ENCODE measurements at places on chromosomes 2 and 18.
A peak's percentile ranks its signal among the peaks of the same experiment; 100 is the strongest.

GRCh38 chr18:1425679-1426078 is 521.0 kb downstream of the ADCYAP1 start:
- no peak for DNase-seq

- DNase-seq = no peak
Observed at GRCh38 chr18:44698518-44698917, 17.8 kb downstream of the SETBP1 start.

DNA sequence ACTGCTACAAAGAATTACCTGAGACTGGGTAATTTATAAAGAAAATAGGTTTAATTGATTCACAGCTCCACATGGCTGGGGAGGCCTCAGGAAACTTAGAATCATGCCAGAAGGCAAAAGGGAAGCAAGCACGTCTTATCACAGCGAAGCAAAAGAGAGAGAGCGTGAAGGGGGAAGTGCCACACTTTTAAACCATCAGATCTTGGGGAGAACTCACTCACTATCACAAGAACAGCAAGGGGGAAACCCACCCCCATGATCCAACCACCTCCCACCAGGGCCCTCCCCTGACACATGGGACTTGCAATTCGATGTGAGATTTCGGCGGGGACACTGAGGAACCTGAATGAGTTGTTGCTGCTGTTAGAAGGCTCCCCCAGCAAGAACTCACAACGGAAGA is 220.2 kb upstream of the PIEZO2 start:
- DNase-seq = no peak

DNA sequence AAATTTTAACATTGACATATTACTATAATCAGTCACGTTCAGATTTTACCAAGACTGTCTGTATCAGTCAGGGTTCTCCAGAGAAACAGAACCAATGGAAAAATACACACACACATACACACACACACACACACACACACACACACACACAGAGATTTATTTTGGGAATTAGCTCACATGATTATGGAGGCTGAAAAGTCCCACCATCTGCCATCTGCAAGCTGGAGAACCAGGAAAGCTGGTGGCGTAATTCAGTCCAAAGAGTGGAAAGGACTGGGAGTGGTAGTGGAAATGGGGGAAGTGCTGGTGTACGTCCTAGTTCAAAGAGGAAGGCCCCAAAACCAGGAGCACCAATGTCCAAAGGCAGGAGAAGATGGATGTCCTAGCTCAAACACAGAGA is 166.4 kb downstream of the AKAIN1 start:
- DNase-seq = no peak

DNA sequence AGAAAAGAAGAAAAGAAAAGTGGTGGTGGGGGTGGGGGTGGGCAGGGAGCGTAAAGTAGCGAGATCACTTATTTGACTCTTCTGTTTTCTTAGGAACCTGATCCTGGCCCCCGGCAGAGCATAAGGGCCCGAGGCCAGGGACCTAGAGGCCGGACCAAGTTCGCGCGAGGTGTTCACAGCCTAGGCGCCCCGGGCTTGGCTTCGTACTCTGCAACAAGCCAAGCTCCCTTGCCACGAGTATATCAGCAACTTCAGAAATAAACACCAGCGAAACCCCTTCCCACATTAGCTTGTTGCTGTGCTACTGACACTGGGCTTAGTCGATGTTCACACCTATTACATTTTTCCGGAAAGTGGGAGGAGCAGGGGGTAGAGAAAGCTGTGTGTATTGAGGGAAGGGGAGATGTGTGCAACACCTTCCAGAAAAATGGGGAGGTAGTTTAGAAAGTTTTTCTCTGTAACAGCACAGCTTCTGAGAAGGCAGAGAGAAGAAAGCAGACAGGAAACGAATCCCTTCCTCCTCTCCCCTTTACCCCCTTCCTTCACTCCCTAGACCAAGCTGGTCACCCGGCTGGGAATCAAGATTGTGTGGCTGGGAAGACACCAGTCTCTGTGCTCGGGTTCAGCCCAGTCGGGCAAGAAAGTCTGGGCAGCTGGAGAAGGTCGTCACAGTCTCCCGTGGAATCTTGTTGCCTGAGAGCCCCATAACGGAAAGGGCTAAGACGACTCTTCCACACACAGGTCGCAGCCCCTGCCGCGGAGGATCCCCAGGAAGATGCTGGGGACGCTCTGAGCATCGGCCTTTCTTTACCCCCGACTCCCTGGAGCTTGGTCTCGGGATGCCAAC is 12.0 kb upstream of the SATB2 start:
- no peak for DNase-seq

DNA sequence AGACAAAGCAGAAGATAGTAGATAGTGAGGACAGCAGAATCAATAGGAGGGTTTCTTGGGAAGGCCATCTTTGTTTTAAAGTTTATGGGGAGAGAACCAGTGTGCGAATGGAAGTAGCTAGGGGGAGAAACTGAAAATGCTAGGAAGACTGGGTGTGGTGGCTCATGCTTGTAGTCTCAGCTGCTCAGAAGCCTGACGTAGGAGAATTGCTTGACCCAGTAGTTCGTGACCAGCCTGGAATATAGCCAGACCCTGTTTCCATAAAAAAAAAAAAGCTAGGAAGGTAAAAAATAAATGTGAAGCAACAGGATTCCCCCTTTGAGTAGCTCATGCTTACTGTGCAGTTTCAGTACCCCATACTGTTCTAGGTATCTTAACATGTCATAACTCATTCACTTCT is 19.2 kb upstream of the DRC1 start:
- no peak for DNase-seq

GRCh38 chr2:215019521-215020145 is 118.8 kb downstream of the ABCA12 start:
- no peak for DNase-seq

DNA sequence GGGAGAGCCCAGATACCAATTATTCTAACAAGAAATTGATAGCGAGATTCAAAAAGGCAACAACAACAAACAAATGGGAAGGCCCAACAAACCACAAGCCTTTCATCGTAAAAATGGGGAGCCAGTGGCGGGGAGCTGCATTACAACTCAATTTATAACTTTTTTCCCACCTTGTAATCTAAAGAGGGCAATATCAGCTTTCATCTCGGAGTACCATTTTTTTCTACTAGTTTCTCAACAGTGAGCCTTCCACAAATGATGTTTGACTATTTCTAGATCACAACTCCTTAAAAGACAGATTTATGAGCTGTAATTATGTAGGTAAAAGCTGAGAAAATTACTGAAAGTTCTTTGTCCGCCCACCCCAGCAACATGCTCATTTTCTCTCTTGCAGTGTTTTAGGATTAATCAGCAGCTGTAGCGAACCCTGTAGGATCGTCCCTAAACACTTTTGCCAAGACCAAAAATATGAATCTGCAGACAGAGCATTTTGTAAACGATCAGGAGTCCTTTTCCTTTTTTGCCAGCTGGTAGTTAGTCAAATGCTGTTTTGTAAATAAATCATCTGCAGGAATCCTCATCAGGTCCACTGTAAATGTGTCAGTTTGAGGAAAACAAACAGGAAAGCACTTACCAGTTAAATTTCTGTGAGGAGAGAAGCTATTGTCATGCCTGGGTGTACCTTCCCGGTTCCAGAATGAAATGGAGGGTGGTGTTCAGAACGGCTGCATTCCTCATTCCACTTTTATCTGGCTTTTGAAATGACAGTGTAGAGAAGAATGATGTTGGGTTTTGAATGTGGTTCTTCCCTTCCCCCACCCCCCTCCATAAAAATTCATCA is 53.2 kb downstream of the EEF1B2 start:
- DNase-seq = peak; percentile 35

- no peak for DNase-seq
Observed at GRCh38 chr2:26993768-26994167, 23.3 kb downstream of the MAPRE3 start.

DNA sequence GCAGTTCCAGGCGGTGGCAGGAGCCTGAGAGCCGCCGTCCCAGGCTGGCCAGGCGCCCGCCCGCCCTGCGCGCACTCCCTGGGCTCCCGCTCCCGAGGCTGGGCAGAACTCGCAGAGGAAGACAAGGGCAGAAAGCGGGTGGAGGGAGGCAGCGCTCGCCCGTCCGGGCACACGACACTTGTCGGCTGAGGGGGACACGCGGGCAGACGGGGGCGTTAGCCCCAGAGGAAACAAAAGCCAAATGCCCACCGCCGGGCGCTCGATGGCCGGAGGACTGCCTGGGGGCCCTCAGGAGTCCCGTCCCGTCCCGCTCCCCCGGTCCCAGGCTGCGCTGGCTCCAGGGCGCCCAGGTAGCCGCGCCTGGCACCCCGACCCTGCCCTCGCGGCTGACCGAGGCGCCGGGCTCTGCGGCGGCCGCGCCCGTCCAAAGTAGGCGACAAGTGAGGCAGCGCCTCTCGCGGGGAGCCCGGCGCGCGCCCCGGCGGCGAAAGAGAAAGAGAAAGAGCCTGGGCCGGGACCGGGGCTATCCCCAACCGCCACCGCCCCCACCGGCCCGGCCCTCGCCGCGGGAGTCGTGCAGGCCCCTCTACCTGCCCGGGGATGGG is 491 bp downstream of the L3MBTL4 start:
- DNase-seq = peak; percentile 73

- DNase-seq = no peak
Observed at GRCh38 chr2:106130251-106130998, 63.7 kb downstream of the UXS1 start.

DNA sequence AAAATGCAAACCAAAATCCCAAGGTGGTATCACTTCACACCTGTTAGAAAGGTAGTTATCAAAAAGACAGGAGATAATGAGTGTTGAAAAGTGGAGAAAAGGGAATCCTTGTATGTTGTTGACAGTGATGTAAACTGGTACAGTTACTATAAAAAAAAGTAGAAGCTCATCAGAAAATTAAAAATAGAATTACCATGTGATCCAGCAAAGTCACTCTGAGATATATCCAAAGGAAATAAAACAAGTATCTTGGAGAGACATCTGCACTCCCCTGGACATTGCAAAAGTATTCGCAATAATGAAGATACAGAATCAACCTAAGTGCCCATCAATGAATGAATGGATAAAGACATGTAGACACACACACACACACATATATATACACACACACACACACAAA is 208.3 kb upstream of the PIEZO2 start:
- DNase-seq = no peak

DNA sequence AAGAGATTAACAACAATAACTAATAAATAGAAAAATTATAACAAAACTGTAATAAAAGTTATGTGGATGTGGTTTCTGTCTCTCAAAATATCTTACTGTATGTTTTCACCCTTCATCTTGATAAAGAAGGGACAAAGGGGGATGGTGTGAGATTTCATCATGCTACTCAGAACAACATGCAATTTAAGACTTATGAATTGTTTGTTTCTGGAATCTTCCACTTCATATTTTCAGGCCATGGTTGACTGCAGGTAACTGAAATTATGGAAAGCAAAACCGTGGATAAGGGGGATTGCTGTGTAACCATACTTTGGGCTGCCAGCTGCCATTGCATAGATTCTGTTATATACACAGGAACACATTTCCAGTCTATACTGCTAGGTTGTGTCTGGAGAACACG is 45.6 kb downstream of the NEB start:
- DNase-seq = no peak

DNA sequence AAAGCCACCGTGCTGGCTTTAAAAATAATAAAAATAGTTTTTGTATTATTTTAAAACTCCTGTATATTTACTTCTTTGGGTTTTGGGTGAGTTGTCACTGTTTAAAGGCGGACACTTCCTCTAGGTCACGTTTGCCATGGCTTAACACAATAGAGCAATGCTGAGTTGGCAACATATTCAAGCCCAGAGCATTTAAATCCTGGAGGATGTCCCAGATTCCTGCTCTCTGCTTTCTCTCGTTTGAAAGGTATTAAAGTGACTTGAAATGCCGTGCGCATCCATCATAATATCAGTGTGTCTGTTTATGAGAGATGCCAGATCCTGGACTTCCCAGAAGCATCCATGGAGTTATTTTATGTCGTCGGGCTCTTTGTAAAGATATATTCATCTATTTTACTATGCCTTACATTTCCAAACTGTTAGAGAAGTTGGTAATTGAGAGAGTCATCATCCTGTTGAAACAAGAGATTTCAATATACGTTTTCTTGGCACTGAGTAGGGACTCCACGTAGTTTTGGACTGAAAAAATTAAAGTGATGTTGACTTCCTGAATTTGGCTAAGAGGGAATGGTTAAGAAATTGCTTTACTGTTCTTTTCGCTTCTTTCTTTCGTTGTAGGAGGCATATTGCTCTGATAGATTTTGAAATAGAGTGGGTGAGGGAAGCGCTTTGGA is 150.6 kb downstream of the ZNF236 start:
- DNase-seq = no peak

DNA sequence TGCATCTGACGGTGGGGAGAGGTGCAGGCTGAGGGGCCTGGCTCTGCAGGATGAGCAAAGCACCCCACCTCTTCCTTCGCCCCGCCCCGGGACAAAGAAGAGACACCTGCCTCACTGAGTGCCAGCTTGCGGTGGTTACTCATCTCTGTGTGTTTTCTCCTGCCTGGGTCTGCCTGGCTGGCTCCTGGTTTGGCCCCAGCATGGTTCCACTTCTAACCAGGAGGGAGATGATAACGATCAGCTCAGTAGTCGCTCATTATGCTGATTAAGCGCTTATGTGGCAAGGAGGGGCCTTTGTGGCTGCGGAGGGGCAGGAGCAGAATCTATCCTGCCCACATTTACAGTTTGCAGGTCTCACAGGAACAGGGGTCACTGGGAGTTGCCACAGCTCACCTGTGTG is 68.7 kb upstream of the EDAR start:
- no peak for DNase-seq

GRCh38 chr18:70276416-70277191 is 12.2 kb upstream of the SOCS6 start:
- DNase-seq = no peak

DNA sequence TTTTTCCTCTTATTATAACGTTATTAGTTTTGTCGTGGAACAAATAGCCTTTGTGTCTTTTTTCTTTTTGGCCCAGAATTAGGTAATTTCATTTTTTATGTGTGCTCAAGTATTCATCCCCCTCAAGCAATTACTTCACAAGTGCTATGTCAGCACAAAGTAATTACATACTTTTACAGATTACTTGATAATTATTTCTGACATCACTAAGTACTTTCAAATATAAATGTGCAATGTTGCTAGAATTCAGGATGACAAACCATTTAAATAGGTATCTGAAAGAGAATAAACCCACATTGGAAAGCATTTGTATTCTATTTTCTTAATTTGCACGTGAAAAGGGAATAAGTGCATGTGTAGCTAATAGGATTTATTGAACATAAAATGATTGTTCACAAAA is 238.2 kb downstream of the CDH7 start:
- DNase-seq = no peak

DNA sequence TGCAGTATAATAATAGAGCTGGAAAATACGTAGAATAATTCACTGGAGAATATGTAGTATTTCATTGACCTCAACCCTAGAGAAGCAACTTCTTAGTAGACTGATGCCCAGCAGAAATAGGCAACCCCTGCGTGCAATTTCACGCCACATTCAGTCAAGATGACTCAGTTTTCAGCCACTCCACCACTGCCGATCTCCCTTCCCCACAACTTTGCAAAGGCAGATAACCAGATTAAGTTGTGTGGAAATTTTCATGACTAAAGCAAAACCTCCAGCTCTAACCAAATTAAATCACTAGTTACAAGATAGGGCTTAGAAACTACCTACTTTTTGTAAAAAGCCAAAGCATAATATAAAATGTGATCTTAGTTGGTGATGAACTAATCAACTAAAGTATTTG is 63.3 kb upstream of the STK17B start:
- DNase-seq = peak; percentile 16

GRCh38 chr18:58993260-58993659 is 128.6 kb downstream of the ZNF532 start:
- peak; percentile 33 for DNase-seq
